Kidney (tissue), 22 donors: ENCODE measurements at places on chromosomes 6 and 20.

DNA sequence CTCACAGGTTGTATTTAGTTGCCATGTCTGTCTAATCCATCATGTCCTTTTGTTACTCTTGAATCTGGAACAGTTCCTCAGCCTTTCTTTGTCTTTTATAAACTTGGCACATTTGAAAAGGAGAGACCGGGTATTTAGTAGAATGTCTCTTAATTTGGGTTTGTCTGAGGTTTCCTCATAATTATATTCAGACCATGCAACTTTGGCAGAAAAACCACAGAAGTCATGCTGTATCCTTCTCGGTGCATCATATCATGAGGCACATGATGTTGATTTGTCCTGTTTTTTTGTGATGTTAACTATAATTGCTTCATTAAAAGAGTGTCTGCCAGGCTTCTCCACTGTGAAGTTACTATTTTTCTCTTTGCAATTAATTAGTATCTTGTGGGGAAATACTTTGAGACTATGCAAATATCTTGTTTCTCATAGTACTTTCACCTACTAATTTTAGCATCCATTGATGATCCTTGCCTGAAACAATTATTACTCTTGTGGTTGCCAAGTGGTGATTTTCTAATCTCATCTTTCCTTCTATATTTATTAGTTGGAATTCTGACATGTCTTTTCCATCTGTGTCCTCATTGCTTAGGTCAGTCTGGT is 837.3 kb downstream of the DHX35 start:
- DNase-seq, result no peak

DNA sequence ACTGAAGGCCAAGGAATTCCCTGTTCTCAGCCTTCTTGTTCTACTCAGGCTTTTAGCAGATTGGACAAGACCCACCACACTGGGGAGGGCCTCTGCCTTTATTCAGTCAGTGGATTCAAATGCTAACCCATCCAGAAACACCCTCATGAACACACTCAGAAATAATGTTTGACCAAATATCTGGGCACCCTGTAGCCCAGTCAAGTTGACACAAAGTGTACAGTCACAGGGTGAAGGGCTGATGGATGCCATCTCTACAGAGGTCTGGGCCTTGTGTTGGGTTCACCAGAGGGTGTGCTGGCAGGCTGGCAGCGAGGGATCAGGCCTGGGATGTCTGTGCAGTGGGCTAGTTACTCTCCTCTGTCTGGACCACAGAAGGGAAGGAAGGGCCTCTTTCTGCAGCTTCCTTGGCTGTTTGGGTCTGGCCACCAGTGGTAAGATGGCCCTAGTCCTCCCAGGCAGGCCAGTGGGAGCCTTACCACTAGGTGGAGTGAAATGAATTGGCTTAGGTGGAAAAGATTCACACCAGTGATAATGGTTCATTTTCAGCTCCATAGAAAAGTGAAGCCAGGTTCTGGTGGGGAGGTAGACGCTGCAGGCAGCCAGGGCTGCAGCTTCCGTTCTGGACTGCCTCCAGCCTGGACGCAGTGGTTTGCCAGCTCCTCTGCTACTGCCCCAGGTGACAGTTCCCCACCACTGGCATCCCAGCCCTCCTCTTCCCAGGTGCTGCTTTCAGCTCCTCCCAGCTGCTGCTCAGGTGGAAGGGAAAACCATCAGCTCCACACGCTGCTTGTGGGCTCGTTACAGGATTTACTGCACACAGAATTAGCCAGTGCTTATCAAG is 9.2 kb downstream of the TUBB2A start:
- no peak for DNase-seq

- no peak for DNase-seq
Observed at GRCh38 chr20:550611-551010, 7.0 kb upstream of the CSNK2A1 start.

GRCh38 chr6:169165561-169166300 is 87.9 kb downstream of the THBS2 start:
- DNase-seq, result peak; percentile 6

DNA sequence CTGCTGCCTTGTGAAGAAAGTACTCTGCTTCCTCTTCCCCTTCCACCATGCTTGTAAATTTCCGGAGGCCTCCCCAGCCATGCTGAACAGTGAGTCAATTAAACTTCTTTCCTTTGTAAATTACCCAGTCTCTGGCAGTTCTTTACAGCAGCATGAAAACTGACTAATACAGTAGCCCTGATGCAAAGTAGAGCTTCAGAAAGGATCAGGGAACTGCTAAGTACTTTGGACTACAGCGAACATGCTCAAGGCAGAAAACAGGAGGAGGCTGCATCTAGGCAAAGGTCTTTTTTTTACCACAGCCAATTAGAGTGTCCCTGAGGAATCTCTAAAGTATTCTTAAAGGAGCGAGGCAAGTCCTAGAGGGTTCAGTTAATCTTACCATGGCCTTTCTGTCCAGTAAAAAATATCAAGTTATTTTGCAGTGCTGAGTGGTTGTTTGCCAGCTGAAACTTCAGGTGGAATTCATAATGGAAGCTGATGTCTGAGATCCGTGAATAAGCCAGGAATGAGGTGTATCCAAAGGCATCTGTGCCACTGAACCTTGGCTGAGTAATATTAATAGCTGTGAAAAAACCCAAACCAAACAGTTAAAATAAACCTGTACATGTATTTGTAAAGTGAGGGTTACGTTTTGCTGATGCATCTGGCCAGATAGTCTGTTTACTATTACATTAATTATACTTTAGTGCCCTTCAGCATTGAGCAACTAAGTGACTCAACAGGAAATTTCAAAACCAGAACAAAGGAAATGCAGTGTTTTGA is 170.4 kb downstream of the PHF3 start:
- DNase-seq, result no peak

- no peak for DNase-seq
Observed at GRCh38 chr20:41014561-41015088, 14.0 kb upstream of the TOP1 start.

DNA sequence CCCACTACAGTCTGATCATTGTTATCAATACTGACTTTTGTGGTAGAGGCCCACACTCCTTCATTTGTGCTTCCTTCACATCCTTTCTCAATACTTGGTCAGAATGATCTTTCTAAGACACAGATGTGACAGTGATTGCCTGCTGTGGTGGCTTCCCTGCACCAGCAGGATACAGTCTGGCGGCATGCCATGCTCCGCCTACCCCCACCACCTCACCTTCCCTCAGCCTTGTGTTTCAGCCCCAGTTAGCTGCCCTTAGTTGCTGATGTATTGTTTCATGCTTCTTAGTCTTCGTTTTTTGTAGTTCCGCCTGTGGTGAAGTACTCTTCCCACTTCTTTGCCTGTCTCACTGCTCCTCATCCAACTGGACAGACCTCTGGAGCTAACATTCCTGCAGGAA is 10.9 kb downstream of the LRRC1 start:
- DNase-seq, result no peak

GRCh38 chr6:10146715-10147451 is 268.0 kb downstream of the TFAP2A start:
- peak; percentile 59 for DNase-seq

- peak; percentile 90 for DNase-seq
Observed at GRCh38 chr6:37137201-37138090, 32.5 kb upstream of the PIM1 start.

- DNase-seq, result no peak
Observed at GRCh38 chr6:158813032-158813431, 6.1 kb downstream of the EZR start.

DNA sequence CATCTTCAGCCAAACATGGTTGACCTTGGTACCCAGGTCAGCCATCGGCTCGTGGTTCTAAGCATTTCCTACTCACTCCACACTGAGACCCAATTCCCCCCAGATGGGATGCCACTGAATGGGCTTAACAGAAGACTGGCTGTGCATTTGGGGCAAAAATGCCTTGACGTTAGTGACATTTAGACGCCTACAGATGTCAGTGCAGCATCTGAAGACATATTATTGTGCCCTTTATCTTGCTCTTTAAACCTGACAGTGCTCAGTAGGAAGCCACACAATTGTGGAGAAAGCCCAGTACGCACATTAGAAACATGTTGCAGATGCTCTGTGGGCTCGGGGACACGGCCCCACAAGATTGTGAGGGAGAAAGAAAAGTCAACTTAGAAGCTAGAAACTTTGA is 414.7 kb downstream of the PTPRT start:
- DNase-seq, result no peak

GRCh38 chr6:46949632-46950280 is 28.0 kb upstream of the ADGRF5 start:
- DNase-seq, result no peak

GRCh38 chr20:58891718-58892140 is 39.2 kb downstream of the GNAS start:
- peak; percentile 72 for DNase-seq

DNA sequence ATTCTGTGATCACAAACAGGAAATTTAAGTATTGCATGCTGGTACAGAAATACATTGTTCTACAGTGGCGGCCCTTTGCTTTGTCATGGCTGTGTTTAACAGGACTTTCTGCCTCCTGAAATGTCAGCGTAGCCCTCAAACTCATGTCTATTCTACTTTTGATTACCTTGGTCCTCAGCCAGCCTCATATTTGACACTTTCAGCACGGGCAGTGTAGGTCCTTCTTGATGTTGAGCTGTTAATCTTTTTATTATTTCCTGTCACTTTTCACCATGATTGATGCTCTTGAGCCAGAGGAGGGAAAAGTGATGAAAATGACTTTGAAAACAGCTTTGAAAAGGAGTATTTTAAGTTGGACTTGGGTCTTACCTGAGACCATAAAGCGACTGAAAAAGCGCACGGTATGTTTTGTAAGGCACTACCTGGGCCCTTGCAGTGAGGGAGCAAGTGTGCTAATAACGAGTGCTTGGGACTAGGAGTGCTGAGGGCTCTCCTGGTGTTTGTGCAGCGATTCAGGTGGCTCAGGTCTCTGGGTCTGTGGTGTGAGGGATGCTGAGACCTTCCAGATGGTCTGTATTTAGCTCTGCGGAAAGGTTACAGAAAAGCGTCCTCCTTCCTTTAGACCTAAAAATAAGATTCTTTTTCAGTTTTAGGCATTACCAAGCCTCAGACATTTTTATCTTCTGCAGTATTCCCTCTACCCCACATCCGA is 45.2 kb upstream of the RREB1 start:
- no peak for DNase-seq

- no peak for DNase-seq
Observed at GRCh38 chr6:105445481-105445880, 42.6 kb upstream of the PREP start.

DNA sequence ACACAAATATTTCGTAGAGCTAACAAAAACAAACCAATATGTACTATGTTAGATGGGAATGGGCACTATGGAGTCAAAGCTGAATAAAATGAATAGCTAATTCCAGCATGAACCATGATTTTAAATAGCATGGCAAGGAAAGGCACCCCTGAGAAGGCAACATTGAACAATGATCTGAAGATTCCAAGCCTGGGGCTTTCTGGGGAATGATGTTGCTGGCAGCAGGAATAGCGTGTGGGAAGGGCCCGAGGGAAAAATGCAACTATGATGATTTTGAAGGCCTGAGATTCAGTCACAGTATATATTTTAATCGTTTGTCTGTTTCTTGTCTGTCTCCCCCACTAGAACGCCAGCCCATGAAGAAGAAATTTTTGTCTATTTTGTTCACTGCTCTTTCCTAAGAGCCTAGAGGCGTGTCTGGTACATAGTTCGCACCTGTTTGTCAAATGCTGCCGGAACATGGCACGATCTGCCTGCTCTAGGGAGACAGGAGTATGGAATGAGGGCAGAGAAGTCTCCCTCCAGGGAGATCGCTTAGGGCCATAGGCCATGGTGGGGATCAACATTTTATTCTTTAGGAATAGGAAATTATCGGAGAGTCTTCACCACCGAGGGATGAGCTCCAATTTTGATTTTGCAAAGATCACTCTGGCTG is 84.8 kb upstream of the EYA2 start:
- no peak for DNase-seq

DNA sequence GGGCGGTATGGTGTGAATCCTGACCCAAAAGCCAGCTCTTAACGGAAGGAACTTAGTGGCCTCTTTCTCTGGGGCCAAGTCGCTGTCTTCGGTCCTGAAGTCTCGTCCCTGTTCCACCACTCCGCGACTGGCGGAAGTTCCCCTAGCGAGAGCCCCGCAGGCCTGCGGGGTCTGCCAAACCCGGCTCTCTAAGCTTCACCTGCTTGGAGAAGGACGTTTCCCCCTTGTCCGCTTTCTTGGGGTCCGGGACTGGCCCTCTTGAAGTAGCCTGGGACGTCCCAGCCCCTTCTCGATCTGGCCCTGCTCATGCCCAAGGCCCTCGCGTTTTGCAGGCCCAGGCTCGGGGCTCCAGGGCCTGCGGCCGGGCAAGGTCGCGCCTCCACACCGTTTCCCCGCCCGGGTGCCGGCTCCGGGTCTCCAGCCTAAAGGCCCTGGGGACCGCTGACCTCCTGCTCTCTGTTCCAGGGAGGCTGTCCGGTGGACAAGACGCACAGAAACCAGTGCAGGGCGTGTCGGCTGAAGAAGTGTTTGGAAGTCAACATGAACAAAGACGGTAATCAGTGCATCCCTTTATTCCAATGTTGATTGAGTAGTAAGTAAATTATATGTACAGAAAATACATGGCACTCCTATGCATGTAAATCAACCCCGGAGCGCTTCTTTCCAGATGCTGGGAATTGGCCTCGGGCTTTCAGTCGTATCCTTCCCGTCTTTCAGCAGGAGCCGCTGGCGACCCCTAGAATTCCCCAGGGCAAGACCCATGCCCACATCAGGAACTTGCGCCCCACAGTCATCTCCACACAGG is 8.8 kb downstream of the NR2E1 start:
- peak; percentile 58 for DNase-seq

GRCh38 chr6:33589731-33590530 is 9.9 kb upstream of the BAK1 start:
- peak; percentile 80 for DNase-seq

DNA sequence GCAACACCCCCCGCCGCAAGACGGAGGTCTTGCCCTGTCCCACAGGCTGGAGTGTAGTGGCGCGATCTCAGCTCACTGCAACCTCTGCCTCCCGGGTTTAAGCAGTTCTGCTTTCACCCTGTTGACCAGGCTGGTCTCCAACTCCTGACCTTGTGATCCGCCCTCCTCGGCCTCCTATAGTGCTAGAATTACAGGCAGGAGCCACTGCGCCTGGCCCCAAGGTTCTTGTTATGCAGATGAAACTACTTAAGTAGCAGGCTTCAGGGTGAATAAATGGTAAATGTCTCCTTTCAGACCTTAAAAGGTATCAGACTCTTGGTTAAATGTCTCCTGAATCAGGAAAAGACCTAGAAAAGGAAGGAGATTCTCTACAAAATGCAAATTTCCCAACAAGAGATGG is 95.4 kb upstream of the TMEM181 start:
- no peak for DNase-seq
